ENCODE measurements at places on chromosomes 1 and 21.

DNA sequence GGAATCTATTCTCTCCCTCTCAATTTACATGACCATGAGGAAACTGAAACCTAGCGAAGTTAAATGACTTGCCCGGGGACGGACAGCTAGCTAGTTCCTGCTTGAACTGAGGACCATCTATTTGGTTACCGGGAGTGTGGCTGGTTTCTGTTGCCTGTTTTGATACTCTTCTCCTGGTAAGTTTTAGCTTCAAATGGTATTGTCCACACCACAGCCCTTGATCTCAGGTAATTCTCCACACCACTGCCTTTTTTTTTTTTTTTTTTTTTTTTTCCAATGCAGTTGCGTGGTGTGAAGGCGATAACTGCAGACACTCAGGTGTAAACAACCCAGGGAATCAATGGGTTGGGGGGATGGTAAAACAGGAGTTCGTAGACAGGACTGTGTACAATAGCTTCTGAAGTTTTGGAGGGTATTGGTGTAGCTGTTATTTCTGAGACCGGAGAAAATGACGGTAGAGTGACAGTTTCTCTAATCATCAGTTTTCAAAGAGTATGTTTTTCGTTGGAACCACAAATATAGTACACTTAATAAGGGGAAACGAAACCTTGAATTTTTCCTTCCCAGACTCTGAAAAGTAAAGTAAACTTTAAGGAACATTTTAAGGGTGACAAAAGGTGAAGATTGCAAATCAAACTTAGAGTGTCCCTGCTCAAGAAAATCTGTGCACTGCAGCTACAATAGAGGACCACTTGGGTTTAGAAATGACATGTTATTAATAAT lies 125.3 kb upstream of the CACYBP start:
- peak; percentile 16 for DNase-seq

DNA sequence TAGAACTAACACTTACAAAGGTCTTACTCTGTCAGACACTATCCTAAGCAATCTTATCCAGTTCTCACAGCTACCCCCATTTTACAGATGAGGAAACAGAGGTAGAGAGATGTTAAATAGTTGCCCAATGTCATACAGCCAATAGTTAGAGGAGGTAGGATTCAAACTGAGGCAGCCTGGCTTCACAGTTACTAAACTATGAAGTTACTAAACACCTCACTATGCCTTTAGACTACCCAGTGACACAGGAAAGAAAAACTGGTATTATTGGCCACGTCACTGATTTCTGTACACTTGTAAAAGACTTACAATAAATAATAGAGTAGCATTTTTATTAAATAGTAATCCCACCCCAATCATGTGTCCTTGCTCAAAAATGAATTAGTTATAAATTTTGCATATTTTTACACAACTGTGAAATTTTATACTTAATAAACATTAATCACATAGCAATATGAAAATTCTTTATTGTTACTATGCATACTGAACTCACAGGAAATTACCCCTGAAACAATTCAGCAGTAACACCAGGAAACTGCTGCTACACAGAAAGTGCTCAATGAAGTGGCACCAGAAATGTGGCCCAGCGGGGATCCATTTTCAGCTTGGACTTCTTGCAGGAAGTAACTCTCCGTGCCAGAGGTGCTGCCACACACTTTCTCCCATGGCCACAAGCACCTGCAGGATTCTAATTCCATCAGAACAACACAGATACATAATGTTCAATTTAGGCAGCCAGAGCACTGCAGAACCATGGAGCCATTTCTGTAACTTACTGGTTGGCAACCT lies 69.4 kb downstream of the VAV3 start:
- DNase-seq: no peak

GRCh38 chr1:157227700-157228099 lies 89.5 kb upstream of the ETV3 start:
- DNase-seq: no peak

DNA sequence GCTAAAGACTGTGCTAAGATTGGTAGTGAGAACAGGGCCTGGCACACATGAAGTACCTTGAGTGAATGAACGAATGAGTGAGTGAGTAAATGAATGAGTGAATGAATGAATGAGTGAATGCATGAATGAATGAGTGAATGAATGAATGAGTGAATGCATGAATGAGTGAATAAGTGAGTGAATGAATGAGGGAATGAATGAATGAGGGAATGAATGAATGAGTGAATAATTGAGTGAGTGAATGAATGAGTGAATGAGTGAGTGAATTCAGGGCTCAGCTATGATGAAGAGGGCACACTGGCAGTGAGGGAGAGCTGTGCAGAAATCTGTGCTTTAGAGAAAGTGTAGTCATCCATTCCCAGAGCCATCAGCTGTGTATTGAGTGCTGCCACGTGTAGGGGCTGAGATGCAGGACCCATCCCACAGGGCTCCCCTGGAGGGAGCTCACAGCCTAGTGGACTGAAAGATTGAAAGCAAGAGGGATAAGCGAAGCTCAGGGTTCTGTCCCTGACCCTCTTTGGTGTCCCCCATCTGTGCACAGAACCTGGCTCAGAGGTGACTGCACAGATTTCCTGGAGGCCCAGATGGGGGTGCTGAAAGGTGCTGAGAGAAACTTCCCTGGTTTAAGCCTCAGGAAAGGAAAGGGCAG lies 217.9 kb upstream of the VAMP3 start:
- DNase-seq: no peak

DNA sequence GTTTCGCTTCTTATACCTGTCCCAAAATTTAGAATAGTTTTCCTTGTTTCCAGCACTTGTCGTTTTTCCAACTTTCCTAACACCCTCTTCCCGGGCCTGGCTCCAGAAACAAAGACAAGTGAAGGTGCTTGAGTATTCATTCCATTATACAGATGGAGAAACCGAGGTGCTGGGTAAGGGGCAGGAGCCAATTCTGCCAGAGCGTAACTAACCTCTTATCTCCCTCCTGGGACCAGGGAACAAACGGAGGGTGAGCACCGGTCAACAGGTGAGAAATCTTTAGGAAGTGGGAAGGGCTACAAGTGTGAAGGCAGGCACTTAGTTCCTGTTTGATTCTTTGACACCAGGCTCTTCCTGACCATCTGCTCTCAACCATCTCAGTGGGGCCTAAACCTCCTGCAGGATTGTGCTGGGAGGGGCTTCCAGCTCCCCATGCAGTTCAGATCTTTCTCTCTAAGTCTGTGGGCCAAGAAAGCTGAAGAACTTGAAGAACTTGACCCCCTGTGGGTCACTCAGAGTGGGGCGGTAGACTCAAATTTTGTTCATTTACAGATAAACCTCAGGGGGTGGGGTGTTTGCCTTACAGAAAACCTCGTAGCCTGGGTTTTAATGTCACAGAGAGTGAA lies 8.7 kb downstream of the PLXNA2 start:
- DNase-seq: no peak

DNA sequence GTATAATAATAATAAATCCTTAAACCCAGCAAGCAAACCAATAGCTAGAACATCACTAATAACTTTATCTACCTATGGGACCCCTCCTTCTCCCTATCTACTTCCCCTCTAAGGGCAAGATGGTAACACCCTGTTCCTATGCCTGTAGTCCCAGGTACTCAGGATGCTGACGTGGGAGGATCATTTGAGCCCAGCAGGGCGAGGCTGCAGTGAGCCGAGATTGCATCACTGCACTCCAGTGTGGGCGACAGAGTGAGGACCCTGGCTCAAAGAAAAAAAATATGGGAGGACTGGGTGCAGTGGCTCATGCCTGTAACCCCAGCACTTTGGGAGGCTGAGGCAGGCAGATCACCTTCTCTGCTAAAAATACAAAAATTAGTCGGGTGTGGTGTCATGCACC lies 143.1 kb upstream of the SLC45A1 start:
- DNase-seq: peak; percentile 70

GRCh38 chr1:173852105-173852504 lies 15.7 kb downstream of the GAS5 start:
- no peak for DNase-seq

DNA sequence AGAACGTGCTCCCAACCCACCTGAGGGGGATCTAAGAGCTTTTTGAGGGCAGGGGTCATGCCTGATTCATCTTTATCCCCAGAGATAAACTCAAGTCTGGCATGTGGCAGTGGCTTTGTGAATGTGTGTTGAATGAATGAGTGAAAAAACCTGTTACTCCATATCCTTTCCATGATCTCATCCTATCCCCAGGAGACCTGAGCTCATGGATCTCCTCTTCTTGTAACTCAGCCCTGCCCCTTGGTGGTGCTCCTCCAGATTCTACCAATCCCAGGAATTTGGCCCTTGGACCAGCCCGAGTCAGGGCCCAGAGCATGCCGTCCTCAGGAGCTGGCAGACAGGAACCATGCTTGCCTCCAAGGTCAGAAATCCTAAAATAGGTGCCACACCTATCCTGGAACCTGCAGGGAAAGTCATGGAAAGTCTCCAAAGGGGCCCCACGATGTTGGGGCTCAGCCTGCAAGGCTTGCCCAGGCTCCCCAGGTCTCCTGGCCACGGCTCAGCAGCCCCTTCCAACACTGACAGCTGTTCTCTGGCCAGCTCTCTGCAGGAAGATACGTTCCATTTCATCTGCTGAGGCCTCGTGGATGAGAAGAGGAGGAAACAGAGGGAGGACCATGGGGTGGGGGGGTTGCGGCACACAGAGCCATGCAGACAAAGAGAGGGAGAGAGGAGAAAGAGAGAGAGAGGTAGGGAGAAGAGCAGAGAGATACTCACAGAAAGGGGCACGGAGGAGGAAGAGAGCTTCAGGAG lies 214.6 kb downstream of the TRABD2B start:
- DNase-seq: no peak

GRCh38 chr1:208132287-208132882 lies 111.8 kb downstream of the PLXNA2 start:
- DNase-seq: peak; percentile 57

DNA sequence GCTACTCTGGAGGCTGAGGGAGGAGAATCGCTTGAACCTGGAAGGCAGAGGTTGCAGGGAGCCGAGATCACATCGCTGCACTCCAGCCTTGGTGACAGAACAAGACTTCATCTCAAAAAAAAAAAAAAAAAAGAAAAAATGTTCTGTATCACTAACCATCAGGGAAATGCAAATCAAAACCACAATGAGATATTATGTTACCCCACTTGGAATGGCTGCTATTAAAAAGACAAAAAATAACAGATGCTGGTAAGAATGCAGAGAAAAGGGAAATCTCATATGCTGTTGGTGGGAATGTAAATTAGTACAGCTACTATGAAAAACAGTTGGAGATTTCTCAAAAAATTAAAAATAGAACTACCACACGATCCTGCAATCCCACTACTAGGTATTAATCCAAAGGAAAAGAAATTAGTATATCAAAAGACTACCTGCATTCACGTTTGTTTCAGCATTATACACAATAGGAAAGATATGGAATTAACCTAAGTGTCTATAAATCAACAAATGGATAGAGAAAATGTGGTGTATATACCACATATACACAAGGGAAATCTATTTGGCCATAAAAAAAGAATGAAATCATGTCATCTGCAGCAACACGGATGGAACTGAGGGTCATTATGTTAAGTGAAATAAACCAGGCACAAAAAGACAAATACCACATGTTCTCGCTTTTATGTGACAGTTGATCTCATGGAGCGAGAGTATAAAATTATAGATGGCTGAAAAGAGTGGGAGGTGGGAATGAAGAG lies 62.6 kb downstream of the ABL2 start:
- no peak for DNase-seq

DNA sequence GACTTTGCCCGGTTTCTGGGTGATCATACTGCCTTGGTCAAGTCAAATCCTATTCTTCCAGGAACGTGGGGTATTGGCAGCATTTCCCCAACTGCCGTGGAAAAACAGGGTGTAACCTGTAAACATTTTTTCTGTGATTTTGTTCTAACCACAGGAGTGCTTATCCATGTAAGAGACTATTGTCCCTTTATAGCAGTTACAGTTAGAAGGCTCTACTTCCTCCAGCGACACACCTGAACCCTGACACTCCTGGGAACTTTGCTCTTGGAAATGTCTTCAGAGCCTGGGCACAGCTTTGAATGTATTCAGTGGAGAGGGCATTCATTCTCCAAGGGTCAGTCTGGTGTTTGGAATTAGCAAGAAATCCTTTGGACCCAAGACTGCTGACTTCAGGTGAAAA lies 26.4 kb upstream of the ARHGEF10L start:
- no peak for DNase-seq
